ENCODE measurements at places on chromosomes 7 and 10.

GRCh38 chr7:83796760-83797159, 147.8 kb upstream of the SEMA3E start:
- no peak for DNase-seq

- DNase-seq: no peak
These were observed 13.2 kb upstream of the IFRD1 start for GRCh38 chr7:112437072-112437471.

GRCh38 chr7:1510780-1511154, 6.6 kb upstream of the INTS1 start:
- no peak for DNase-seq

GRCh38 chr10:6058682-6059475, 3.3 kb downstream of the IL2RA start:
- DNase-seq: no peak

DNA sequence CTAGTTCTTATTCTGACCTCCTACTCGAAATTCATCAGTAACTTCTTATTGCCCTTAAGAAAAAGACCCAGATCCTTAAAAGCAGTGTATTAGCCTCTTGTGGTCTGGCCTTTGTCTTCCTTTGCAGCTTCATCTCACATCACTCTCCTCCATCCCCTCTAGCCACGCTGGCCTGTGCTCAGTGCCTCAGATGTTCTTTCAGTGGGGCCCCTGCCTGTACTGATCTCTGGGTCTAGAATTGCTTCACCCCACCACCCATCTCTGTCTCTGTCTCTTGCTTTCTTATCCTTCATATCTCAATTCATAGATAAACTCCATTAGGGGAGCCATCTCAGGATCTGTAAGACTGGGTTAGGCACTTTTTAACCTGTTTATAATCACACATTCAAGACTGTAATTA, 1178.5 kb upstream of the C7orf33 start:
- DNase-seq: no peak

DNA sequence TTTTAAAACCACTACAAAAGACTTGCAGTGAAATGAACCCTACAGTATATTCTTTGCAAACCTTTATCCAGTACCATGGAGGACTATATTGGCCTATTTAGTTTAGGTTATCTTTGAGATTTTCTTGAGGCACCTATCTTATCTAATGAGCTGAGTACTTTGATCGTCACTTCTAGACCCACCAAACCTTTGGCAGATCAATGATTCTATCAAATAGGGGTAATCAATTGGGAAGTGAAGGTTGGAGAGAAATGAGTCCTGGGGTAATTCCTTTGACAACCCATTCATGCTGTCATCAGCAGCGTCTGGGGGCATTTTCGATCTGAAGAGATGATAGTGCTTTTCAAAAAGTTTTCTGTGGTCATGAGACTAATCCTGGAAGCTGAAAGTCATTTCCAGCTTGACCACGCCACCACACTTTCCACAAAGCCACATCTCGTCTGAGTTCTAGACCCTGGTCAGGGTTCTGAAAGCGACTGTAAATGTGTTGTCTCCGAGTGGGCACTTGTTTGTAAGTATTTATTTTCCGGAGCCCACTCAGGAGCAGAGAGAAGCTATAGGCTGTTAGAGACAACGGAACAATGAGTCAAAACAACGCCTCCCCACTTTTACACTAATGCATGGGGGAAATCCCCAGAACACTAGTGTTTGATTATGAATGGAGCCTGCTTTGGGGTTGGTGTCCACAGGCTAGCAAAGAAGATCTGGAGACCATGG, 4.8 kb downstream of the EGR2 start:
- DNase-seq: no peak

Data from left forelimb (tissue), 1 donor.